HT1080 (cell line): ENCODE measurements at places on chromosomes 12 and 14. TPM values are rescaled to one million over a fixed set of nuclear protein-coding genes. Genes with fewer than 3 reads are reported as not detected.

Gene PAPLN
- total RNA-seq = 1.5 and 1.9 TPM in 2 replicates

Gene CFAP54
- 0.63 and 5.3 TPM in 2 replicates for total RNA-seq

Gene BCL11B
- 0.17 and 0.18 TPM in 2 replicates for total RNA-seq

Gene BCL2L14
- not detected in 2 replicates for total RNA-seq

Gene MYF6
- not detected in 2 replicates for total RNA-seq

Gene AKAP3
- total RNA-seq = 0.40 and 0.56 TPM in 2 replicates

Gene NKX2-1
- total RNA-seq = not detected in 2 replicates

Gene GMFB
- total RNA-seq = 132 and 134 TPM in 2 replicates

Gene RAD51B
- total RNA-seq = 8.5 and 9.4 TPM in 2 replicates

Gene MMP19
- 0.37 and 0.58 TPM in 2 replicates for total RNA-seq

Gene CLEC2B
- 0.19 and 0.60 TPM in 2 replicates for total RNA-seq

Gene IL23A
- total RNA-seq = 0.43 TPM in 1 of 2 replicates, not detected in the other

Gene YEATS4
- total RNA-seq = 47.5 and 70.0 TPM in 2 replicates

Gene RPL10L
- total RNA-seq = not detected in 2 replicates

Gene FGD4
- 1.8 and 2.8 TPM in 2 replicates for total RNA-seq

Gene TMEM132C
- total RNA-seq = not detected in 2 replicates

Gene ERO1A
- total RNA-seq = 103 and 112 TPM in 2 replicates

Gene KCNK10
- not detected in 2 replicates for total RNA-seq

Gene CCDC177
- total RNA-seq = not detected in 2 replicates

Gene DNAJC22
- total RNA-seq = 8.3 and 9.1 TPM in 2 replicates

Gene DCAF4
- total RNA-seq = 9.5 and 19.3 TPM in 2 replicates

Gene RGS6
- total RNA-seq = not detected in 2 replicates

Gene DHRS2
- 5,417 and 5,493 TPM in 2 replicates for total RNA-seq

Gene MYO1H
- not detected in 2 replicates for total RNA-seq

Gene PCNX1
- total RNA-seq = 27.7 and 28.4 TPM in 2 replicates

Gene ESYT1
- total RNA-seq = 134 and 140 TPM in 2 replicates

Gene ABCC9
- 0.35 and 0.47 TPM in 2 replicates for total RNA-seq

Gene CCDC38
- not detected in 2 replicates for total RNA-seq

Gene PLCZ1
- 0.07 TPM in 1 of 2 replicates, not detected in the other for total RNA-seq

Gene RND1
- 0.07 and 0.11 TPM in 2 replicates for total RNA-seq

Gene TNS2
- 29.1 and 32.5 TPM in 2 replicates for total RNA-seq

Gene ACVRL1
- total RNA-seq = 0.87 and 1.0 TPM in 2 replicates

Gene OLR1
- total RNA-seq = not detected in 2 replicates

Gene STXBP6
- total RNA-seq = 14.2 and 16.0 TPM in 2 replicates

Gene SLC10A1
- total RNA-seq = not detected in 2 replicates

Gene SAMD4A
- total RNA-seq = 10.0 and 16.3 TPM in 2 replicates

Gene HOXC5
- total RNA-seq = 0.70 and 2.3 TPM in 2 replicates

Gene EFCAB11
- 3.9 and 12.2 TPM in 2 replicates for total RNA-seq

Gene TMEM117
- 5.3 and 12.7 TPM in 2 replicates for total RNA-seq

Gene SYCP3
- not detected in 2 replicates for total RNA-seq

Gene SIRT4
- 0.40 and 1.6 TPM in 2 replicates for total RNA-seq

Gene SLC8A3
- total RNA-seq = 0.03 TPM in 1 of 2 replicates, not detected in the other
